CD4-positive, alpha-beta T cell (primary cell): ENCODE measurements at places on chromosomes 4 and X. TPM values are rescaled to one million over a fixed set of nuclear protein-coding genes. Genes with fewer than 3 reads are reported as not detected.

The TMEM271 gene
- not detected for total RNA-seq

GRCh38 chr4:57614257-57614932, 504.2 kb upstream of the IGFBP7 start:
- DNase-seq, result no peak
- H3K4me1 ChIP-seq, result no peaks in the 10 kb centered on the region
- H3K27ac ChIP-seq, result no peak overlapping the region
- no peaks in the 10 kb centered on the region for H3K36me3 ChIP-seq

DNA sequence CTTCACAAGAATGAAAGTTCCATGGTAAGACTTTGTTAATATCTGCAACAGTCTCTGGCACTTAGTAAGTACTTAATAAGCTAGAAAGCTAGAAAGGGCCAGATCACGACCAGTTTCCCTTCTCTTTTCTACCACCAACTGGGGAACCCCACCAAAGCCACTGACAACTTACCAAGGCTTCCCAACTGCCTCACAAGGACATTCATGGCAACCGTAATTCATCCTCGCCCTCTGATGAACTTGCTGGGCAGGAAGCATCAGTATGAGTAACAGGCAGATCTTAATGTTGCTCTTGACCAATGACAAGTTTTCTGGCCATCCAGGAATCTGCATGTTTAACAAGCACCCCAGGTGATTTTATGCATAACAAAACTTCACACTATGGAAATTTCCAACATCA, 23.2 kb upstream of the ZCCHC13 start:
- H3K4me1 ChIP-seq, result no peaks in the 10 kb centered on the region
- H3K4me3 ChIP-seq, result no peak overlapping the region
- H3K27me3 ChIP-seq, result no peaks in the 10 kb centered on the region
- H3K36me3 ChIP-seq, result peaks cover 55% of the 10 kb centered on the region
- H3K27ac ChIP-seq, result no peak overlapping the region

DNA sequence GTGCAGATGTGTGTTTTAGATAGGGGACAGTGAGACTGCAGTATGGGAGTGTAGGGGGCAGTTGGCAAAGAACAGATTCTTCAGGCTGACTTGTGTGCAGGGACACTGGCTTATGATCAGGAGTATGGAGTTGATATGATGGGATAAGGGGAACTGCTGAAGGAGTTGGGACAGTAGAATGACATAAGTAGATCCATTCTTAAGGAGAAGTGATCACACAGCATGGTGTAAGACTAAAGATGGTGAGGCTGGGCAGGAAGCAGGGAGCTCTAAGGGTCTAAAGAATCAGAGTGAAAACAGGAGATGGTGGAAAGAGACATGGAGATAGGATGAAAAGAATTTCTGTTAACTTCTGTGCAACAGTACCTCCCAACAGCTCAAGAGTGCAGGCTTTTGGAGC, 70.7 kb downstream of the REELD1 start:
- DNase-seq, result no peak
- H3K27ac ChIP-seq, result no peak overlapping the region
- H3K4me1 ChIP-seq, result no peaks in the 10 kb centered on the region
- no peaks in the 10 kb centered on the region for H3K27me3 ChIP-seq
- H3K36me3 ChIP-seq, result no peaks in the 10 kb centered on the region

DNA sequence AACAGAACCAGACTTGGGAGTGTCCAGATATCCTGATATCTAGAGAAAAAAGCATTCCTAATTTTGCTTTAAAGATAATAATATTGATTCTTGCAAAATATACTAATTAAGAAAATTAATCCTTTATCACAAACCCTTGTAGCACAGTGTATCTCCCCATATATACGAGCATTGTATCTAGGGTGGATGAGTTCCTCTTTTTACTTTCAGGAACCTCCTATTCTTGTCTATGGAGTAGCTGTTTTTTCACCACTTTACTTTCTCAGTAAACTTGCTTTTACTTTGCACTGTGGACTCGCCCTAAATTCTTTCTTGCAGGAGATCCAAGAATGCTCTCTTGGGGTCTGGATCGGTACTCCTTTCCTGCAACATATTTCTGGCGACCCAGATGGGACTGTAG, 103.9 kb downstream of the GLUD2 start:
- no peak overlapping the region for H3K4me3 ChIP-seq
- no peak overlapping the region for H3K27ac ChIP-seq
- no peaks in the 10 kb centered on the region for H3K27me3 ChIP-seq
- no peaks in the 10 kb centered on the region for H3K36me3 ChIP-seq

DNA sequence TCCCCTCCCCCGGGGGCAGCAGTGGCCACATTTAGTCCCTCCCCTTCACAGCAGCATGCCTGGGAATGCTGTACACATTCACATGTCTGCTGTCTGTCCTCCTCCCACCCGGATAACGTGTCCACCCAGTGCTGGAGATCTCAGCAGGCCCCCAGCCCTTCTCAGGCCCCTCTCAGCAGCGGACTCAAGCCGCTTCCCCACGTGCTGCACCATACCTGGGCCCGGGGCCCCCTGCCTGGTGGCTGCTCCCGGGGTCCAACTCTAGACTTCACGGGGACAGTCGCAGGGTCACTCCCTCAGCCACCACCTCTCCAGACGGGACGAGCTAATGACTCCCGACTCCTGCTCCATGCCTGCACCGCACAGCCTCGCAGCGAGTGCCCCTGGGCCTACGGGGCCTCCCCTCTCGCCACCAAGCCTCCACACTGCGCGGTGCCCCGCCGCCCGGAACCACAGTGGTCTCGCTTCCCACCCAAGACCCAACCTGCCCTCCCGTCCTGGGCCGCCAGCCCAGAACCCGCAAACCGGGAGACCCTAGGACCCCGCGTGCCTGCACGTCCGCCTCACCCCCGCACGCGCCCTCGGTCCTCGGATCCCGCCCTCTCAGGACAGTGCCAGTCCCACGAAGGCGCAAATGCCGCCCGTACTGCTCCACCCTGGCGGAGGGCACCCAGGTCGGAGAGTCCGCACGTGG, 1.3 kb upstream of the PCGF3 start:
- no peak overlapping the region for H3K4me3 ChIP-seq
- H3K27ac ChIP-seq, result no peak overlapping the region
- DNase-seq, result no peak
- peaks cover 42% of the 10 kb centered on the region for H3K4me1 ChIP-seq
- H3K36me3 ChIP-seq, result peaks cover 6% of the 10 kb centered on the region
